Activated CD4-positive, alpha-beta T cell treated with anti-CD3 and anti-CD28 coated beads, Interleukin-2, Interleukin-6, amounts not matched to agents 100 ng/mL and 50 ng/mL, durations not matched to agents 16 hours and 8 hours (primary cell): ENCODE measurements at places on chromosomes 6 and 20.

- DNase-seq: no peak
Measured at GRCh38 chr6:51568771-51569170, 518.6 kb downstream of the PKHD1 start.

GRCh38 chr20:53898556-53898931 is 171.8 kb downstream of the BCAS1 start:
- DNase-seq: no peak

- no peak for DNase-seq
Measured at GRCh38 chr20:32213870-32214269, 6.2 kb downstream of the POFUT1 start.

DNA sequence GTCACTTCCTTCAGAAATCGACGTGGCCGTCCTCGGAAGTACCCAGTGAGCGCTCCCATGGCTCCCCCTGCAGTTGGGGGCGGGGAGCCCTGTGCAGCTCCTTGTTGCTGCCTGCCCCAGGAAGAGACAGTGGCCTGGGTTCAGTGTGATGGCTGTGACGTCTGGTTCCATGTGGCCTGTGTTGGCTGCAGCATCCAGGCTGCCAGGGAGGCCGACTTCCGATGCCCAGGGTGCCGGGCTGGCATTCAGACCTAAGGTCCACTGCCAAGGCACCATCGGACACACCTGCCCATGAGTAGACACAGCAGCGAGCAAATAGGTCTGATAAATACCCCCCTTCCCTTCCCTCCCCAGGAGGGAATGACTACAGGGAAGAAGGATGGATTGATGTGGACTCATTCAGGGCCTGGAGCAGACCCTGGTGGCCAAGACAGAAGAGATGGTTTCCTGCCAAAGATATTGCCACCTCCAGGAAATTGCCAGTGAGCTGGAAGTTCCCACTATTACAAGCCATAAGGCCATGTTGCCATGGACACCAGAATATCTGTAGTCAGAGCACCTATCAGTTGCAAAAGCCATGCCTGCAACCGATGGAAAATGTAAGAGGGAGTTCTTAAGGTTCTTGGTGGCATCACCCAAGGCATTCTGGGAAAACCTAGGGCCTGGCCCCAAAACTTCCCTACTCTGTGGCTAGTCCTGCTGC is 4.2 kb downstream of the TCF19 start:
- no peak for DNase-seq

- DNase-seq: no peak
Measured at GRCh38 chr6:44567406-44567805, 179.9 kb downstream of the CDC5L start.

DNA sequence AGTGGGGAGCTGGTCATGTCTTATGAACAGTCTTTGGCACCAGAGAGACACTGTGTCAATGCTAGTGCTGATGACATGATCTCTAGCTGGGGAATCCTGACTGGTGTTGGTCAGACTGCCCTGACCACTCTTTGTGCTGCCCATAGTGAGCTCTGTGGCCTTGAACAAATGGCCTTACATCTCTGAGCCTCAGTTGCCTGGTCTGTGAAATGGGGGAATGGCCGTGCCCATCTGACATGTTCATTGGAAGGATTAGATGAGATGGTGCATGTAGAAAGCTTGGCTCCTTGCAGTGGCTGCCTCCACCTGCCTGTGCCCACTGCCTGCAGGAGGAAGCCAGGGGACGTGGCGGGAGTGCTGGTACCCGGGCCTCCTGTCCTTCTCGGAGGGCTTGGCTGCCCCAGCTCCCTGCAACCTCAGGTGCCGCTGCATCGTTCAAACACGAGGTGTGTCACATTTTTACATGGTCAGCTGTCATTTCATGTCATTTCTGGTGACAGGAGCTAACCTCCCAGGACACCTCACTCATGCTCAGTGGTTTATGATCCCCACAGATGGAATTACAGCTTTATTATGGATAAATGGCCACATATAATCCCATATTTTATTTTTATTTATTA is 45.8 kb downstream of the ANKRD60 start:
- no peak for DNase-seq

DNA sequence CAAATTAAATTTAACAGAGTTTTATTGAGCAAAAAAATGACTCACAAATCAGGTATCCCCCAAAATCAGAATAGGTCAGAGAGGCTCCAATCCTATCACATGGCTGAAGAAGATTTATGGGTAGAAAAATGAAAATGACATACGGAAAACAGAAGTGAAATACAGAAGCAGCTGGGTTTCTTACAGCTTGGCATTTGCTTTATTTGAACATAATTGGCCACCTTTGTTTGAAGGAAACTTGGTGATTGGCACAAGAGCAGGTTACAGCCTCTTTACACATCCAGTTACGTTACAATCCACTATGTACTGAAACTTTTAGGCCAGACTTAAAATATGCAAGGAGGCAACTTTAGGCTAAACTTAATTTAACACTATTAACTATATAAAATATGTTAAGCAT is 11.7 kb upstream of the TREM2 start:
- DNase-seq: no peak

DNA sequence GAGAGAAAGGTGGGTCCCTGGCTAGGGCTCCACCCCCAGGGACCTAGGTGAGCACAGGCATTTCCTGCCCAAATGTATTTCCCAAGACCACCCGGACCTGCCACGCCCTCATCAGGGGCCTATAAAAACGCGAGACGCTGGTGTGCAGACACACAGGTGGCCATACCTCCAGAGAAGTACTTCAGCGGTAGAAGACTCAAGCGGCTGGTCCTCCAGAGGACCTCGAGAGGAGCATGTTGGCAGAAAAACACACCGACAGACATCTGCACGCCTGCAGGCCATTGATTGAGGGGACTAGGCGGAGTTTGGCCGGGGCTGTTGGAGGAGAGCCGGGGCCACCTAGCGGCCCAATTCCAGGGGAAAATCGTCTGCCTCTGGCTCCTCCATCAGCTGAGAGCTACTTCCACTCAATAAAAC is 695.8 kb upstream of the MMS22L start:
- no peak for DNase-seq

DNA sequence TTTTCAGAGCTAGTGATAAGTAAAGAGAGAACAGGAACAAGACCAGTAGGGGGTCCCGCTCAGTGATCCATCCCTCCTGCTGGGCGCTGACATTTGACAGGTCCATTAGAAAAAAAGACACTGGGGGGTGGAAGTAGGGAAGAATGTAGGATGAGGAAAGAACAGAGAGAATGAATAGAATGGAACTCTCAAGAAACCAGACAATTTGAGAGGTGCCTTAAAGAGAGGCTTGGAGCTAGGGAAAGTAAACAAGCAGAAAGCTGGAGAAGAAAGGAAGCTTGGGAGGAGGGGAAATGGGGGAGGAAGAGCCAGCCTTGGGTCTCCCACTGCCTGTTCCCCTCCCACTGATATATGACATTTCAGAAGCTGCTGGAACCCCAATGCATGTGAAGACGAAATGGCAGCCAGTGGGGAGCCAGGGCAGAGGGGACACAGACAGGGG is 8.4 kb downstream of the GABBR1 start:
- no peak for DNase-seq

DNA sequence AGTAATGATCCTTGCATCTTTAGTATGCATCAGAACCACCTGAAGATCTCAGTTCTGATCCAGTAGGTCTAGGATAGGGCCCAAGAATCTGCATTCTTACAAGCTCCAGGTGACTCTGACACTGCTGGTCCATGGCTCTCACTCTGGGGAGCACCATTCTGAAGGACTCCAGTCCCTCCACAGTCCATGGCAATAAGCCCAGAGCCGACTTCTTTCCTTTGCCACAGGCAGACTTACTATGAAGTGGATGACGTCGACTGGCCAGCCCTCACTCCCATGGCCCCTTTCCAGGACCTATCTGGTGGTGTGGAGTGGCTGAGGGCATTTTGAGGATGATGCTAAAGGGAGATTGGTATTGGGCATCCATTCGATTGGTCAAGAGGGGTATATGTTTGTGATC is 21.8 kb upstream of the LY86 start:
- DNase-seq: no peak

DNA sequence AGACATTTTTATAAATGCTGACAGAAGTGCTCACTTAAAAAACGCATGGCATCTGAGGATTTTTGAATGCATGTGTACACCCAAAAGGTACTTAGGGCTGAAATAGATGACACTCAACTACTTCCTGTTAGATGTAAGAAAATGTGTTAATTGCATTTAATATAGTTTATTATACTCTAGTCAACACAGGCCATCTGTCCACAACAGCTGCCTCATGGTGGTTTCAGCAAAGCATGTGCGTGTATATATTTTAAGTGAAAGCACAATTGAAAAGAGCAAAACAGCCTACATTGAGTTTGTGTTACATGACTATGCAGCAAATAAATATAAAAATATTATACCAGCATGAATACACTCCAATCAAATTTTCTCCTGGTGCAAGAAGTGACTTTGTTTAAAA is 1233.0 kb upstream of the EYS start:
- no peak for DNase-seq

DNA sequence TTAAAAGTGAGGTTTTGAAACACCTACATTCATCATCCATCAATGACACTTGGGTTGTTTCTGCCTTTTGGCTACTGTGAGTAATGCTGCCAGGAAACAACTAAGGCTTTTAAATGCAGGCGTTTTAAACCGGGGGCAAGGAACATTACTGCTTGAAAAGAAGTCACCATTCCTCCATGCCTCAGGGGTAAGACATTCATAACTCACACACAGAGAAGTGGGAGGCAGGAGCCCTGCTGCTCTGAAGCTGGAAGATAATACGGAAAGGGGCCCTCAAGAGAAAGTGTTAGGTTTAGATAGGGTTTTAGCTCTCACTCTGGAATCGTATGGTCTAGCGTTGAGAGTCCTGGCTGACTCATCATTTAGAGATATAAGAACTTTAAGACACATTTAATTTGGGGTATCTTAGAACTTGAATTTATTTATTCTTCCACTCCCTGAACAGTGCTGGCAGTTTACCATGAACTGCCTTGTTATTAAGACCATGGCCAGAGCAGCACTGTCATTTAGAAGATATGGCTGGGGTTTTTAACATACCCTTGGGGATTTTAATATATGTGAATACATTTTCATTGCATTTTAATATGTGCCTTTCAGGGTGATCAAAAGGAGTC is 1.8 kb downstream of the TUBB1 start:
- no peak for DNase-seq

DNA sequence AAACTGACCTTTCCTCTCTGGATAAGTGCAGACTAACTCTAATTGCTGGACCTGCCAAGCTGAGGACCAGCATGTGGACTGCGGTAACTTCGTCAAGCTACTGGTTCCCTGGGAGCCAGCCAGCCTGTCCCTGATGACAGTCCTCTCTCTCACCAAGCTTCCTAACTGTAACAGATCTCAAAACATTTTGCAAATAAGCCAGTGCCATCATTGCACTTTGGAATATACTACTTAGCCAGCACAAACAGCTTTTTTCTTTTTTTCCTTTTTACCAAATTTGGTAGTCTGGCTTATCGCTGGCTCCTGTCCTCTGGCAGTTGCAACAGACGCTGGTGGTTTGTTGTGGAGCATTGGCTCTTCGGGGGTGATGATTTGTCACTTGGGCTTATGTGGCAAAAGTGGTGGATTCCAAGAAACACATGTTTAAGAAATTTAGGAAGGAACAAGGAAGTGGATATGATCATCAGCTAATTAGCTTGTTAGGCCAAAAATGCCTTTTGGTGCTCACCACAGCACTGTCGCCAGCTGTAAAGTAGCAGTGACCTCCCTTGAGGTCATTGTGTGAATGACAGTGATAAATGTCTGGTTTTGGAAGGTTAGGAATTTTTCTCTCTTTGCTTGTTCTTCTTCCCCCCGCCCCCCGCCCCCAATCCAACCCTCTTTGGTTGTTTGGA is 171.7 kb downstream of the CLIC5 start:
- no peak for DNase-seq

DNA sequence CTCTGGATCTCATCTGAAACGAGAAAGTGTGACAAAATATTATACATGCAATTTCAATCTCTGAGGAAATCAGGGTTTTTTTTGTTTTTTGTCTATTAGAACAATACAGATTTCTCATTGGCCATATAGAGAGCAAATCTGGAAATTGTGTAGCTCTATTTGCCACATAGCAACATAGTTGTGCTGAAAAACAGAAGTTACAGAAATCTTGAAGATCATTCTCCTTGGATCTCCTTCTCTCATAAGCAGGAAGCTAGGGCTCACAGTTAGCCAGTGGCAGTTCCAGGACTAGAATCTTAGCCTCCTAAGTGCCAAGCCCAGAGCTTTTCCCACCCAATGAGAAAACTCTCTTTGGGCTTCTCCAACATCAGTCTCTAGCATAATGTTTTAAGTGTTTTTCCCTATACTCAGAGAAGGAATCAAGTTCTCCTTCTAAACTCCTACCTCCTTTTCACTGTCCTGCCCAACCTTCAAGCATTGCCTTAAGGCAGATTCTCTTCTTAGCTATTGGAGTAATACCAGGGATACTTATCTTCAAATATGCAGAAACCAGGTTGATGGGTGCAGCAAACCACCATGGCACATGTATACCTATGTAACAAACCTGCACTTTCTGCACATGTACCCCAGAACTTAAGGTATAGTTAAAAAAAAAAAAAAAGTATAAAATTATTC is 211.6 kb downstream of the ALDH8A1 start:
- DNase-seq: no peak

GRCh38 chr6:157987788-157988699 is 6.4 kb downstream of the SYNJ2 start:
- no peak for DNase-seq

DNA sequence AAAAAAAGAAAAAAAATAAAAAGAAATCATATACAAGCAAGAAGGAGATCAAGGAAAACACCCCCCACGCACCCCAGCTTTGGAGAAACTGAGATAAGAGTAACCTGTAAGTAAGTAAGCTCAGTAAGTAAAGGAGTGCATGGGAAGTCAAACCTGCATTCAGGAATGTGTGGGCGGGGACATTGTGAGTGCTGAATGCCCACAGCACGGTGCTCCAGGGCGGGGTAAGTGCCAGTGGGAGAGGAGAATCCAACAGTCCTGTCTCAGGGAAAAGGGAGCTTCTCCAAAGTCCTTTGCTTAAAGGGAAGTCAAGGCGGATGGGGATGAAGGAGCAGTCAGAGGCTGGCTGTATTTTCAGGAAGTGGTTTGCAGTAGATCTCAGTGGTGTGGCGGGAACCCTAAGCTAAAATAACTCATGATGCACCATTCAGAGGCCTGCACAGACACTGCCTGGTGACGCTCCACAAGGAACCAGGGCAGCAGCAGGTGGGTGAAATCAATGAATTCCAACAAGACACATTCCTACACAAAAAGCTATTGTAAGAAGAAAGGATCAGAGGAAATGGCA is 368.0 kb downstream of the QKI start:
- DNase-seq: no peak

DNA sequence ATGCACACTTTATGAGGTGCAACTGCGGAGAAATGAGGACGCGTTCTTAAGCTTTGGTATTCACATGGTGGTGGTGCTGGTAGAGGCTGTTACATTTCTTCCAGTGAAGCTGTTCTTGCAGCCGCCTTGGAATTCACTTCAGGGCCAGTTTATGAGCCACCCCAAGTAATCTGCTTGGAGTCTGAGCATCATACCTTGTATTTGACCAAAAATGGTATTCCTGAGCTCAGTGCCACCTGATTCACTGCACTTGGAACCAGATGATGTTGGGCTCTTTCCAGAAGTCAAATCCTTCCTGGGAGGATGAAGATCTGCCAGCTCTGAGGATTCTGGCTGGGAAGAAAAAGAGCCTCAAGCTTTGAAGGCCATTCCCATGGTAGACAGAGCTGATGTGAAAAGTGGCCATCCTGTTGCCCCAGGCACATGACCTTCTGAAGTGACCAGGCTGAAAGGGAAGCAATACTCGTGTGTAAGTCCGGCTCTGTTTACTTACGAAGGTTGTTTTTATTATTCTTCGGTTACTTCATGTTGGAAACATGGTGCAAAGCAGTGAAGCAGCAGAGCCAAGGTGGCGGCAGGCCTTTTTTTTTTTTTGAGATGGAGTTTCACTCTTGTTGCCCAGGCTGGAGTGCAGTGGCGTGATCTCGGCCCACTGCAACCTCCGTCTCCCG is 7.7 kb downstream of the MANBAL start:
- DNase-seq: no peak
